ENCODE measurements at places on chromosomes 7 and 10. TPM values are rescaled to one million over a fixed set of nuclear protein-coding genes. Genes with fewer than 3 reads are reported as not detected.

SPDYE5 gene
- total RNA-seq, result not detected

TEX47 gene
- total RNA-seq, result not detected

DNA sequence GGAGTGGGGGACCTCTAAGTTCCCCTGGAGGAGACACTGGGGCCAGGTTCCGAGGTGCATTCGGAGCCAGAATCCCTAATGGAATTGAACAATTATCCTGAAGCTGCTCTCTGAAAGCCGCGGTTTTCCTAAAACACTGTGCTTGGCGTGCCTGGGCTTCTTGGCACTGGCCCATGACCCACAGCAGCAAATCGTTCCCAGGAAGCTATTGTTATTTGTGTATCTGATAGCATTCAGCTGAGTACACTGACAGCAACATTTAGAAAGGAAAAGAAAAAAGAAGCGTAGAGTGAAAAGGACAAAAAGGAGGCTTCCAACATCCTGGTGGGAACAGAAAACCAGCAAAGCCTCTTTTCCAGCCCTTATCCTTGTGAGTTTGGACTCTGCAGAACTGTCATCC lies 339.8 kb downstream of the FRMD4A start:
- peak; percentile 69 for DNase-seq

SPDYE2B gene
- not detected for total RNA-seq

STRIP2 gene
- total RNA-seq, result 23.3 TPM

GRCh38 chr10:99770408-99771045 lies 11.9 kb upstream of the ABCC2 start:
- no peak for DNase-seq
